ENCODE measurements at places on chromosomes 2 and 18.

DNA sequence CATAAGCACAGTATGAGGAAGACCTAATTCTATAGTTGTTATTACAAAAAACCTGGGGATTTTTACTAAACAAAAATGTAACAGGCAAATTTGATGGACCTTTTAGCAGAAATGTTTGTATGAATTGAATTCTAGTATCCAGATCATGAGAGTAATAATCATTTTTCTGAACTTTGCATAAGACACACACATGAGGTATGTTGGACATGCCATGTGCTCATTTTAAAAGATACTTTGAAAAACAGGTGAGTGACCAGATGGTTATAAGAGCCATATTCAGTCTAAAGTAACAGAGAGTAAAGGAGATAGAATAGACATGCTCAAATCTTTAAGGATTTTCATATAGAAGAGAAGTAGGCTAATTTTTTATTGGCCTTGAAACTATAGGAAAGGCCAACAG lies 663.6 kb downstream of the NRXN1 start:
- no peak for DNase-seq

DNA sequence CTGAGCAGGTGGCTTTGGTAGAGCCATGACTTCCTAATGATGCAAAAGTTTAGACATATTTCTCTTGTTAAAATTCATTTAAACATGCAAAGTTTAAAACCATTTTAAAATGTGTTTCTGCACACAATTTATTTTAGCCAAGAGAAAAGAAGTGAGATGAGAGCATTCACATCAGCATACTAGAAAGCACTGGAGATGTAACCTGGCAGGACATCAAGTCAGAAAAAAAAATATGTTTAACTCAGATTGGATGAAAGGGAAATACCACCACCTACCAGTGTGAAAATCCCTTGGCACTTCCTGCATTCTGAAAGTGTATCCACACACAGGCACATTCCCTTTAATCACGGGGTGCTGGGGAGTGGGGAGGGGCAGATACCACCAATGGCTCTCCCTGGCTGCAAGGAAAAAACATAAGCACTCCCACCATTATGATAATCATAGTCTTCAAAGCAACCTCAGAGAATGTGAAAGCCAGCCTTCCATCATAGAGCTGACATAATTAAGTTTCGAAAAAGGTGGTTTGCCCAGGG lies 25.0 kb downstream of the DNER start:
- DNase-seq, result no peak

DNA sequence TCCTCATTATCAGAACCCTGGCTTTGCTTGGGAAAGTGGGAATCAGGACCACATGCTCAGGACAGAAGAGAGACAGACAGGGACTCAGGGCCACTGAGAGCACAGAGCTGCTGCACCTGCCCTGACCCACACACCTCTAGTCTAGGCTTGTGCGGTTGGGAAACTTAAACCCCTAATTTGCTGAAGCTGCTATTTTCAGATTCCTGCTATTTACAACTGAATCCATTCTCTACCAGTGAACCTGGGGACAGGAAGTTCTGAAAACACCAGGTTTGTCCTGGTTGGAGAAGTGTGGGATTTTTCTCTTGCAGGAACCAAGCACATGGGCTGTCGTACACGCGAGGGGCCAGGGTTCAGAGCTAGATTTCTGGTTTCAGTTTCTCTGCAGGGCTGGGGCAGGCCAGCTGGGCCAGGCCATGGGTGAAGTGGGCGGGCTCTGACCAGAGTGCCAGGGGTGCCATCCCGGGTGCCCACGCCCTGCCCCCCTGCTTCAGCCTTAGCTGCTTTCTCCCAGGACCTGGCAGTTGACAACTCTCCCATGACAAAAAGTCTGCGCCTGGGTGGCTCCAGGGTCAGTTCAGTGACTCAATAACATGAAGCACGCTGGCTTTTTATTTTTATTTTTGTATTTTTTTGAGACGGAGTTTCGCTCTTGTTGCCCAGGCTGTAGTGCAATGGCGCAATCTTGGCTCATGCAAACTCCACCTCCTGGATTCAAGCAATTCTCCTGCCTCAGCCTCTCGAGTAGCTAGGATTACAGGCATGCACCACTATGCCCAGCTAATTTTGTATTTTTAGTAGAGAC lies 51.3 kb upstream of the SLC1A4 start:
- no peak for DNase-seq

DNA sequence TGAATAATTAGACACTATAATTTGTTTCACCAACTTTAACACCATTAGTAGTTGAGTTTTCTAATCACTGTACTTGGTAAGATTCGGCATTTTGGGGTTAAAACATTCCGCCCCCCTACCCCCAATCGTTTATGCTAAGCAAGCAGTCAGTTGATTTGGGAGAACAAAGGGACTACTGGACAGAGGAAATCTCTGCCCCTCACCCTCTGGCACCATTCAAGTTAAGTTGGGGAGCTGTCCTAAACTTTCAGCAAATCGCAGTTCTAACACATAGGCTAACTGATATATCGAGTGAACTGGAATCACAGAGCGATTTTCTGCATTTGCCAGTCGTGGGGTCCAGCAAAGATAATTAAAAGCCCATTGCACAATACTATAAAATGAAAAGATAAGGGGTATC lies 5.6 kb downstream of the KLF7 start:
- no peak for DNase-seq

DNA sequence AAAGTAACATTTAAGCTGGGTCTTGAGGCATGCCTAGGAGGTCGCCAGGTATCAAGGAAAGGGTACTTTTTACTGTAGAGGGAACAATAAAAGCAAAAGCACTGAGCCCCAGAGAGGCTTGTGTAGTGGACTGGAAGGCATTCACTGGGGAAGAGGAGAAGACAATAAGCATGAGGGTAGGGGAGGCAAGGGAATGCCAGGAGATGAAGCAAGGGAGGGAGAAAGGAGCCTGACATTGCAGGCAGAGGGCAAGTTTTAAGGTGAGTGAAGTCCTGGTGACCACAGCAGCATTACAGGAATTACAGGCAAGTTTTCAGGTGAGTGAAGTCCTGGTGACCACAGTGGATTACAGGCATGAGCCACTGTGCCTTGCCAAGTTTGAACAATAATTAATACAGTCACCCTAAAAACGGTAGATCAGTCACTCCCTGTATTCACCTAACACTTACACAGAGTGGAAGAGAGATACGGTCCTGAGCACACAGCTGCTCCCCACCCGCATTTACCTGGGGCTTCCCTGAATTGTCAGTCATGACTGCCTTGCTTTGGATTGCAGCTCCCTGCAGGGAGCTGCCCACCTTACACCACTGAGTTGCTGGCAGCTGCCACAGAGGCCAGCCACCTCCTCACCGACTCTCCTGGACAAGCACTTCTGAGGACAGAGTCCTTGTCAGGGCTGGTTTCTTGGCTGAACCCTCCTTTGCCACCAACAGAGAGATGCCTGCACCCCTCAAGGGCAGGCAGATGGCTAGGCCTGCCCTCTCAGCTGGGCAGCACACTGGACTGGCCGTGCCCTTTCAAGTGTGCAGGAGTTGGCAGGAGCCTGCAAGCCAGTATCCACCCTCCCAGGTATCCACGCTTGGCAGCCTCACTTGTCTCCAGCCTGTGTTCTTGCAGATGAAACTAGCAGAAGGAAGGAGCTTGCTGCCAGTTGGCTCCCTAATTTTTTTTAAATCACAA lies 153.2 kb upstream of the MSH6 start:
- no peak for DNase-seq
